AG09309 (cell line): ENCODE measurements at places on chromosomes 7 and 10.

DNA sequence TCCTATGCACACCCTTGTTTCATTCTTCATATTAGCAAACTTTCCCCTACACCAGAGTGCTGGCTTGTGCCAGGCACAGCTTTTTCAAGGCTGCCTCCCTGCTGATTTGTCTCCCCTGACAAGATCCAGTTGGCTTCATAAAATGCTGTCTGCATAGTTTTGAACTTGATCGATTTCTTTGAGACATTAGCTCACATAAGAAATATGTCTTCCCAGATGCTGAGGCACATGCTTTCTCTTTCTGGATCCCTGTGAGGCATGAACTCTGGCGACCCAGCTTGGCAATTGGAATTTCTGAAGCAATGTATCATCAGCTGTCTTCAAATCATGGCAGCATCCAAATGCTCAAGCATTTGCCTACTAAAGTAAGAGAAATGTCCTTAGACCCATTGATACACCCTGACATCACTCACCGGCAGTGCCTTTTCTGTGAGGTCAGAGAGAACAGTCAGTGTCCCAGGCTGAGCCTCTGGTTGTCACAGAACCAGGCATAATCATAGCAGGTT is 616.4 kb upstream of the GHITM start:
- peak; percentile 78 for DNase-seq

GRCh38 chr10:67815571-67816059 is 22.4 kb downstream of the DNAJC12 start:
- DNase-seq, result peak; percentile 58

GRCh38 chr7:44565097-44565794 is 8.5 kb downstream of the DDX56 start:
- DNase-seq, result no peak

GRCh38 chr7:45088821-45089340 is at the start of gene NACAD:
Gene NACAD, minus strand, starts transcription at chr7:45088969. Its CDS starts 75 bp downstream, at chr7:45088894.
- DNase-seq, result no peak

DNA sequence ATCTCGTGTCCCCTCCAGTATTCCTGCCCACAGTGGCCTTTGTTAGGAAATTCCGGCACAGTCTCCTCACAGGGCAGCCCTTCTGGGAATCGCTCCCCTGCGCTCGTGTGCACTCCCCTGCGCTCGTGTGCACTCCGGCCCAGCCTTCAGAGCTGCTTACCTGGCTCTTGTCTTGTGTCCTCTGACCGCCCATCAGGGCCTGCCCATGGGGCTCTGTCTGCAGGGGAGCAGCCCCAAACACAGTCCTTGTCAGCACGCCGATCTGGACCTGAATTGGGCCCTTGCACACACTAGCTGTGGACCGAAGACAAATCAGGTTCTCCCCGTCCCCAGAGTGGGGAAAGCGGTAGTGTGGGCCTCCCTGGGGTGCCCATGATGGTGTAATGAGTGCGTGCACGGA is 179.4 kb downstream of the CUX1 start:
- DNase-seq, result no peak

- DNase-seq, result peak; percentile 51
These were observed 10.3 kb downstream of the ITPRIP start for GRCh38 chr10:104327745-104328645.

DNA sequence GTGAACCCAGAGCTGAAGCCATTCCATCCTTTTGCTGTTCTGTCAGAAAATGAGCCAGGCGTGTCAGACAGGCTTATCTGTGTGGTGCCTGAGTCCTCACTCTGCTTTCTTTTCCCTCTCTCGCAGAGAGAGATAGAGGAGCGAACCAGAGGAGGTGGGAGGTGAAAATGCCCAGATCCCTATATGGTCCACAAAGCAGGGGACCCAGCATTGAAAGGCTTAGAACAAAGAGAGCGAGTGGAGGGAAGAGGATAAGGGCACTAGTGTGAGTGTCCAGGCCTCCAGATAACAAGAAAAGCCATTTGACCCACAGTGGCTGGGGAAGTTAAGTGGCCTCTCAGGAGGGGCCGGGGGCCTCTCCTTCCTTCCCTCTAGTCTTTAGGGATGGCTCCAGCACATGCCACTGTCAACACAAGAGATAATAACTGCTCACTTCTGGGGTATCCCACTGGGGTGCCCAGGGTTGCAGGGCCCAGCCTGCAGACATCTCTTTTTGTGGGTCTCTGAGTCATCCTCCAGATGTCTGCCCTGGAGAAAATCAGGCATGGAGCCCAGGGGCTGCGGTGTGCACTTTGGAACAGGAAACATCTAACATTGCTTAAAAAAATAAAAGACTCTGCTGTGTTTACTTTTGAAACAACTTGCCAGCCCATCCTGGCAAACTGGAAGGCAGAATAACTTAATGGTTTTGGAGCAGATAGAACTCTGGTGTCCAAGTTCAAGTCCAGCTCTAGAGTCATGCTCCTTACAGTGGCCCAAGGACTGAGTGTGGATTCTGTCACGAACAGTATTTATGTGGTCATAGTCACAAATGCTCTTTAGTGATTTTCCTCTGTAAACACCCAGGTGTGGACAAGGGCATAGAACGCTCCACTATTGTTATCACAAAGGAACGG is 189.5 kb downstream of the CXCL12 start:
- DNase-seq, result peak; percentile 80

DNA sequence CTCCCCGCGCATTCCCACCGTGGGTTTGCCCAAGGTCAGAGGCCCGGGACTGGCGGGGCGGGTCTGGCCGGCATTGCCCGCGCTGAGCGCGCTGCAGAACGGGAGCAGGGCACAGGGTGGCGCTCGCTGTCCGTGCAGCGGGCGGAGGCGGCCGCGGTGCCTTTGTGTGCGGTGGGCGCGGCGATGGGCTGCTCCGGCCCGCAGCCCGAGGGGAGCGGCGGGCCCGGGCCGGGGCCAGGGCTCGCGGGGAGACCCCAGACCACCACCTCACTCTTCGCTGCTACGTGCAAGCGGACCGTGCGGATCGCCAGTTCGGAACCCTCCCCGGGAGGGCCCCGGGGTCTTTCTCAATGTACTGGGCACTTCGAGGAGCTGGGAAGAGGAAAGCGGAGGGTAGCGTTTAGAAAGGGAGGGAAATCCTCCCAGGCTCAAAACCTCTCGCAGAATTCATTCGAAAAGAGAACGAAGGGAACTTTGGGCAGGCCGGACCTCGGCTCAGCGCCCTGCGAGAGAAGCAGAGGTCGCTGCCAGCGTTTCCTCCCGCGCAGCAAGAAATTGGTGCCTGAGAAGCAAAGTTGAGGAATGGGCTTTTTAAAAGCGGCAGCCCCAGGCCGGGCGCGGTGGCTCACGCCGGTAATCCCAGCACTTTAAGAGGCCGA is 8.5 kb downstream of the SP8 start:
- no peak for DNase-seq

DNA sequence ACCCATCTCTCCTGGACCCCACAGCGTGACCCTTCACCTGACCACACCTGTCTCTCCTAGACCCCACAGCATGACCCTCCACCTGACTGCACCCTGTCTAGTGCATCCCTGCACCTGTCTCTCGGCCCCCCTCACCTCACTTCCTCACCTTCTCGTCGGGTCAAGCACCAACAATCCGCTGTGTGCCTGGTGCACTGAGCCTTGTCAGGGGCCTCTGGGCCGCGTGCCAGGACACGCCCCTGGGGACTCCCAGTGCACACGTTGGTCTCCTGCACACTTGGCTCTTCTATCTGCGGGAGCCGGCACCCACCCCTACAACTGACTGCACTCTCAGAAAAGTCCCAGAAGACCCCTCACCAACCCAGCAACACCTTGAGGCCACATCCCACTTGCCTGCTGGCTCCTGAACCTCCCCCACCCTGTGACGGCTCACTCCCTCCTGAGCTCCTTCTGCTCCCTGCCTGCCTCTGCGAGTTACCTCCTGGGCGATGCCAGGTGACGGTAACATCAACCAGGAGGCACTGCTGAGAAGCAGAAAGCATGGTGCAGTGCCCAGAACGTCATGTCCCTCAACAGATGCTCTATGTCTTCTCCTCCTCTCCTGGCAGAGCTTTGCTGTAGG is 147.6 kb downstream of the DIP2C start:
- DNase-seq, result no peak

DNA sequence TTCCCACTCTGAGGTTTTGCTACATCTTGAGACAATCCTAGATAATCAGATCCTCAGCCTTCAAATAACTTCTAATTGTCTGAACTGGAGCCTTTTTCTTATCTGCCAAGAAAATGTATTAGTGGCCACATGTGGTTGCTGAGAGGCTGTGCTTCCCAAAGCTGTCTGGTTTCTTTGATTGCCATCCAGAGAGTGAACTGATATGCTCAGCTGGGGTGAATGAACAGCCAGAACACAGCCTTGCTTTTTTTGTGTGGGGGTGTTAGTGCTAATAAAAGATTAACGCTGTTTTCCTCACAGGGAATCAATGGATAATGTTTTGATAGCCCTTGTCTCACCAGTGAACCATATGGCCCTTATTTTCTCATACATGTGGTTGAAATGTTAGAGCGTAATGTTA is 66.9 kb downstream of the BBS9 start:
- DNase-seq, result no peak

GRCh38 chr10:29948881-29949355 is 110.5 kb downstream of the JCAD start:
- DNase-seq, result no peak

GRCh38 chr10:97356318-97356914 is 21.9 kb upstream of the FRAT2 start:
- no peak for DNase-seq

DNA sequence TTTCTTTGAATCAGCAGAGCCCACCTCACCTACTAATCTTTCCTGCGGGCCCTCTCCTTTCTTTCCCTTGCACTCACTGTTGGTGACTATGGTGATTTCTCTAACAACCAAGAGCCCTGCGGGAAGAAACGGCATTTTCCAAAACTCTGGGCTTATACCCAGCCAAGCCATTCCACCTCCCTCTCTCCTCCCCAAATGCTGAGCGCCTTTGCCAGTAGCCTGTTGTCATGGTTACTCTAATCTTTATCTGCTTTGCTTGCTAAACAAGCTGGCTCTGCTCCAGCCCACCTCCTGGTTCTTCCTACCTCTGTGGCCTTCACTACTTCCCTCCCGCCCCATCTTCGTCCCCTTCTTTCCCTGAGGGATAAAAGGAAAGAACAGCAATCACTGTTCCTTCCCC is 86.7 kb downstream of the DGKI start:
- DNase-seq, result no peak

DNA sequence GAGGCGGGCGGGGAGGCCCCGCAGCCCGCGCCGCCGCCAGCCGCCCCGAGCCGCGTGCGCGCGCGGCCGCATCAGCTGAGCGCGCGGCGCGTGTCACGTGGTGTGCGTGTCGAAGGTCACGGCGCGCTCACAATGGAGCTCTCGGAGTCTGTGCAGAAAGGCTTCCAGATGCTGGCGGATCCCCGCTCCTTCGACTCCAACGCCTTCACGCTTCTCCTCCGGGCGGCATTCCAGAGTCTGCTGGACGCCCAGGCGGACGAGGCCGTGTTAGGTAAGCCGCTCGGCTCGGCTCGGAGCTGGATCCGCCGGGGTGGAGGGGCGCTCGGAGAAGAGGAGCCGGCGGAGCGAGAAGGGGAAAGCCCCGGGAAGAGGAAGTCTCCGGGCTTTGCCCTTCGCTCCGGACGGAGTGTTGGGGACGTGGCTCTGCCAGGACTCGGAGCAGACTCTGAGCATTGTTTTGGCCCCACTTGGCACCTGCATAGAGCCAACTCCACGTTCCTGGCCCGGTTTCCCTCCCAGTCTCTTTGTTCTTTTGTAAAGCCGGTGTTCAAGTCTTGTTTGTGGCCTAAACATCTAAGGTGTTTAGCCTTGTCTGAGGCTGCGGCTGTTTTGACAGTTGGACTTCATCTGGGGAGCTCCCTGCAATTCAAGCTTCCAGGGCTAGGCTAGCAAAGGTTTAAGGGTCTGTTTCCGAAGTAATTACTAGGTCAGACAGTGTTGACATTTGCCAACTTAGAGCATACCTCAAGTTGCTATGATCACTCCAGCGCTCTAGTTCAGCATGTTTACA is at the start of gene COMMD3:
Gene COMMD3 (plus strand): TSS at position 103 of the 790 bp plus-strand sequence. CDS start 30 bp downstream, at position 133.
- no peak for DNase-seq

- no peak for DNase-seq
These were observed 80.3 kb downstream of the SPDYE5 start for GRCh38 chr7:75572396-75572795.

DNA sequence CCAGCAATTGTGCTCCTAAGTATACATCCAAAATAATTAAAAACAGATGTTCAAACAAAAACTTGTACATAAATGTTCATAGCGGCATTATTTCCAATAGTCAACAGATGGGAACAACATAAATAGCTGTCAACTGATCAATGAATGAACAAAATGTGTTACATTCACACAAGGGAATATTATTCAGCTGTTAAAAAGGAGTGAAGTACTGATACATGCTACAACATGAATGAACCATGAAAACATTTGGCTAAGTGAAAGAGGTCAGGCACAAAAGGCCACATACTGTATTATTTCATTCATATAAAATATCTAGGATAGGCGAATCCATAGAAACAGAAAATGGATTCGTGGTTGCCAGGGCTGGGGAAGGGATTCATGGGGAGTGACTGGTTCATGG is 109.1 kb downstream of the CDH23 start:
- DNase-seq, result no peak

- peak; percentile 4 for DNase-seq
These were observed 58.5 kb downstream of the PHYHIPL start for GRCh38 chr10:59234816-59235429.

GRCh38 chr7:16594061-16594460 is 51.5 kb downstream of the ANKMY2 start:
- DNase-seq, result peak; percentile 5

DNA sequence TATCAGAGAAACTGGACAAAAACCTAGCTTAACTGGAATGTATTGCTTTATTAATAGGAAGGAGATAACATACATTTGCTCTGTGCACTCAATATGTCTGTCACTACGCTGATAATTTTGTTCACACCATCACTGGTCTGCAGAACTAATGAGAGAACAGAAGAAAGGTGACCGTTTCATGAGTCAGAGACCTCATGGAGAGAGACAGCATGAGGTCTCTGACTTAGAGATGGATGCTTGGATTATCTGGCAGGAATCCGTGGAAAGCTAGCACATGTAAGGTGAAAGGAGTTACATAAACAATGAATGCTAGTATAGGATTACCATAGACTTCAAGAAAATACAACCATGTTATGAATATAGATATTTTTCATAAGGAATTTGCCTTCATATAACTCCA is 947.3 kb downstream of the IPMK start:
- no peak for DNase-seq

DNA sequence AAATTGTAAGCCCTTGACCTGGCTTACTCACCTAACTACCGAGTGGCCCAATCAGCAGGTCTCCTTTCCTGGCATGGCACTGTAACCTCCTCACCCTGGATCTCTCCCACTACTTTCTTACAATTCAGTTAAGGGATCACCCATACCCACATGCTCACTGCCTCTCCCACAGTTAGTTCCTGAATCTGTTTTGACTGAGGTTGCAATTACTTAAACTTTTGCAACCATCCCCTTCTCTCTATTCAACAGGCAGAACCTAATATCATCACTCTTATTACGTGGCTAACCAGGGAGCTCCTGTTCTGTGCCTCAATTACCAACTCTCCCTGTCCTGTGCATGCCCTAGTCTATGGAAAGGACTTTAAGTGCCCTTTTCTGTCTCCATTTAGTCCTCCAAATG is 84.2 kb upstream of the IKZF1 start:
- no peak for DNase-seq

DNA sequence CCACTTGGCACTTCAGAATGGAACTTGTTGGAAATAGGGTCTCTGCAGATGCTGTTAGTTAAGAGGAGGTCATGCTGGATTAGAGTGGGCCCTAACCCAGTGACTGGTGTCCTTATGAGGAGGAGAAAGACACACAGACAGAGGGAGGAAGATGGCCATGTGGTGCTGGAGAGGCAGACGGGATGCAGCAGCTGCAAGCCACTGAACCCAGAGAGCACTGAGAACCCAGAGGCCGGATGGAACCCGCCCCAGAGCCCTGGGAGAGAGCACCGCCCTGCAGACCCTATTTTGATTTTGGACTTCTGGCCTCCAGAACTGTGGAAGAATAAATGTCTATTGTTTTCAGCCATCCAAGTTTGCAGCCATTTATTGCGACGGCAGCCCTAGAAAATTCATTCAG is 58.0 kb upstream of the EBF3 start:
- DNase-seq, result no peak
